Stimulated activated CD8-positive, alpha-beta memory T cell treated with anti-CD3 and anti-CD28 coated beads, Interleukin-7, amount 100 ng/mL, for 1 hour (primary cell): ENCODE measurements at places on chromosomes 5 and 9.

DNA sequence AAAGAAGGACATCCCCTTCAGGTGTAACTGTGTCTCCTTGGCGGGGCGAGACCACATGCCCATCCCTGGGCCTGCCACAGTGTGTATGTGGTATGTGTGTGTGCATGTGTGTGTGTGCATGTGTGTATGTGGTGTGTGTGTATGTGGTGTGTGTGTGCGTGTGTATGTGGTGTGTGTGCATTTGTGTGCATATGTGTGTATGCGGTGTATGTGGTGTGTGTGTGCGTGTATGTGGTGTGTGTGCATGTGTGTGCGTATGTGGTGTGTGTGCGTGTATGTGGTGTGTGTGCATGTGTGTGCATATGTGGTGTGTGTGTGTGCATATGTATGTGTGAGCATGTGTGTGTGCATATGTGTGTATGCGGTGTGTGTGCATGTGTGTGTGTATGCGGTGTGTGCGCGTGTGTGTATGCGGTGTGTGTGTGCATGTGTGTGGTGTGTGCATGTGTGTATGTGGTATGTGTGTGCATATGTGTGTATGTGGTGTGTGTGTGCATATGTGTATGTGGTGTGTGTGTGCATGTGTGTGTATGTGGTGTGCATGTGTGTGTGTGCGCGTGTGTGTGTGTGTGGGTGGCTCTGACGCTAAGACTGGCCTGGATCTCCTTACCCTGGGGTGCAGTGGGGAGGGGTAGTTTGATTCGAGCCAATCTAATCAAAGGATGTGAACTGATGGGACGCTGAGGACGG lies 107.9 kb upstream of the RAPGEF1 start:
- DNase-seq, result no peak

- DNase-seq, result no peak
Observed at GRCh38 chr5:11483630-11484029, 420.6 kb downstream of the CTNND2 start.

- no peak for DNase-seq
Observed at GRCh38 chr9:131530546-131530919, 530 bp downstream of the UCK1 start.

DNA sequence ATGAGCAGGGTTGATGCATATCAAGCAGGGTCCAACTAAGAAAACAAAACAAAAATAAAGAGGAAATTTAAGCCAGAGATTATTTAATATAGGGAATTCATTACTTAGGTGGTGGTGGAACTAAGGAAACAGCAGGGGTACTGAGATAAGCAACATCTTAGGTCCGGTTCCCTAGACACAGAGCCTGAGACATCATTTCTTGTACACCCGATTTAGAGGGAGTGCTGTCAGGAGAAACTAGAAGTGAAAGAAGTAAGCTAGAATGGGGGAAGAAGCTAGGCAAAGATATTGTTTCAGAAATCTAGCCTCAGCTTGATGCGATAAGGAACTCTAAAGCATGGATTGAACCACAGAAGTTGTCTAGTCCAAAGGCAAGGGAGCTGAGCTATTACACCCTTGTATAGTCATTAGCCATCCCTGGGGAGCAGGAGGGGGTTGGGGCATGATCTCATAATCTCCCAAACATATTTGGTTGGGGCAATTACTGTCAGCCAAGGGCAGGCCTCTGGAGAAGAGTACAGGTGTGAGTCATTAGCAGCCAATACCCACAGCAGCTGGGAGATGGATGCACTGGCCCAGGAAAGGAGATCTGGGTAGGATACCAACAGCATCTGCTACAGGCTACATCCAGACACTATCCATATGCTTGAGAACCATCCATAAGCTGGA lies 194.5 kb downstream of the ARL15 start:
- no peak for DNase-seq

DNA sequence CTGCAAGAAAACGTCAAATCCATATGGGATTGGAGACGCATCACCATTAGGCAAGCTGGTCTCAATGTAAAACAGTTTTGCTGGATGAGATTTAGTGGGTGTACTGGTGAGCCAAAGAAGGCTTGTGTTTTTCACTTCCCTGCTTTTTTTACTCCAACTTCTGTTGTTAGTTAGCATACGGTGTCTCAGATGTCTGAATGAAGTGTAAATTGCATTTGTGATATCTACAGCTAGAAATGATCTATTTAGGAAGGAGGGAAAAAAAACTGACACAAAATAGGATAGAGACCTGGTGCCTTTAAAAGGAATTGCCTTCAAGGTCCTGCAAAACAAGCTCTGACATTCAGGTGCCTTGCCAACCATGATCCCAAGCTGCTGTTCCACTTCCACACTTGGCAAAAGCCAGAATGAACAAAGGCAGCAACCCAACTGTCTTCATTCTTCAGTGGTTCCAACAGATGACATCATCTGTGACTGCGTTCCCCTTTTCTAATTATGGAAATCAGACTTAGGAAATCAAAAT lies 104.2 kb upstream of the RAI14 start:
- DNase-seq, result no peak

GRCh38 chr9:129094387-129095169 lies 13.7 kb downstream of the DOLPP1 start:
- no peak for DNase-seq

GRCh38 chr9:86690034-86690433 lies 257.3 kb downstream of the GAS1 start:
- DNase-seq, result no peak

- peak; percentile 4 for DNase-seq
Observed at GRCh38 chr5:142426129-142427014, 101.6 kb upstream of the SPRY4 start.

DNA sequence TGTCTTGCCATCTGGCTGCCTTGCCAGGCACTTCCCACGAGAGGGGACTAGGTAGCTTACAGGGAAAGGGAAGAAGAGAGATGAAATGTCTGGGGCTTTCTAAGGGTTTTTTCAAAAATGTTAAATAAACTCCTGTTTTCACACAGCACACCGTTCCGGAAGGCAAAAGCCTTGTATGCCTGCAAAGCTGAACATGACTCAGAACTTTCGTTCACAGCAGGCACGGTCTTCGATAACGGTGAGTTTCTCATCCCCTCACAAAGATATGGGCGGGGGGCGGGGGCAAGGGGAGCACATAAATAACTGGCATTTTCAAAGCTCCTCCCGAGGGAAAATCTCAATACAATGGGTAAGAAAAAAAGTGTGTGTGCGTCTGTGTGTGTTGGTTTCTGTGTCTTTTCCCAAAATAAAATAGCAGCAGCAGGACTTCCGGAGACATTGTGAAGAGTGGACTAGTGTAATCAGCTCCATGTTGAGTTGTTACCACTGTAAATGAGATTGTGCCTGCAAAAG lies 189.6 kb downstream of the NR3C1 start:
- no peak for DNase-seq

- DNase-seq, result no peak
Observed at GRCh38 chr9:26684029-26684428, 208.6 kb downstream of the CAAP1 start.

DNA sequence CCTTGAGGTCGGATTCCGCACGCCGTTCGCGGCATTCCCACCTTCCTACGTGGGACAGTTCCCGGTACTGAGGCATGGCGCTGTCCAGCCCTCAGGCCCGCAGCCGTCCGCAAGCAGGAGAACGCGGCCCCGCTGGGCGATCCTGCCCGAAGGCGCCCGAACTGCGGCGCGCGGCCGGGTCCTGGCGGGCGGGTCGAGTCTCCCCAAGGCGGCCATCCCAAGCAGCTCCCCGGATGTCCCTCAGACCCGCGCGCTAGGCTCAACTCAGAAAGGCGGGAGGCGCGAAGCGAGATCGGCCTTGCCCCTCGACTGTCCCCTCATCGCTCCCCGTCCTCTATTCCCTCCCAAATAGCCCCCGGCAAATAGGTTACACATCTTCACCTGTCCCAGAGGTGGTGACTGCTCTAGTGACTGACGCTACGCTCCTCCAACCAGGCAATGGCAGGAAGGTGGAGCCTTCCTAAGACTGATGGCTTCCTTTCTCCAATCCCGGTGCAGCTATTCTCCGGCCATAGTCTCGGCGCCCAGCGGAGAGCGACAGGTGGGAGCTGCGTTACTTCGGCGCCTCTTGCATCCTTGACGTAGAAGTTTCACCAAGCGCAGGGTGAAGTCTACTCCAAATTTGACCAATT lies 787 bp upstream of the ANKHD1 start:
- DNase-seq, result peak; percentile 61

DNA sequence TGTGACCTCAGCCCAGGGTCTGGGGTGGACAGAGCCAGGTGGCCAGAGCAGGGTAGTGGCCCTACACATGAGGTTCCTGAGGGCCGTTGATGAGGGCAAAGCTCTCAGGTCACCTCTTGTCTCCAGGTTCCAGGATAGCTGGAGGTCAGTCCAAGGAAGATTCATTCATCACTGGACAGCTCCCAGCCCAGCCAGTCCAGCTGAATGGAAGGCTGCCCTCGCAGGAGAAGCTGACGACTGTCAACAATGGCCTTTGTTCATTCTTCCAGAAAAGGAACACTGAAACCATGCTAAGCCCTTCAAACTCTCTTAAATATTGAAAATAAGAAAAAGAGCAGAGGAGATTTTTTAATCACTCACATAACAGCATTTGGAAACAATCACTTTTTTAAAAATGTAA lies 169.7 kb upstream of the TBCA start:
- DNase-seq, result no peak
